ENCODE measurements at places on chromosomes 16 and 17.
A peak's percentile ranks its signal among the peaks of the same experiment; 100 is the strongest.

GRCh38 chr17:57928928-57929327, 26.3 kb downstream of the CUEDC1 start:
- DNase-seq: no peak

DNA sequence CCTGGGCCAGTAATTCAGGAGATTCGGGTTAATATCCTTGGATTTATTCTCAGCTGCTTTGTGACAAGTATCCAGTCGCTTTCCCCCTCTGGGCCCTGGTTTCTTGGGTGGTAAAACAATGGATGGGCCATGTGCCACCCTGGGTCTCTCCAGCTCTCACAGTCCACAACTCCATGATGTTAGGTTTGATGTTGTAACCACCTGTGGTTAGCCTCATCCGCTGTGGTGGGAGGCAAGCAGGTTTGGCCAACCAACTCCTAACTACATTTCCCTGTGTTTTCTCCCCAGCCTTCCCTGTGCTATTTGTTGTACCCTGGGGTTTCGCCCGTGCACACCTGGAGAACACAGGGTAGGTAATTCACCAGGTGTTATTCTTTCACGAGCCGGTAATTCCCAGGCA, 35.1 kb downstream of the GLP2R start:
- no peak for DNase-seq

GRCh38 chr16:86052926-86053325, 154.0 kb downstream of the IRF8 start:
- DNase-seq: no peak

- DNase-seq: no peak
These were observed 336 bp upstream of the BMERB1 start for GRCh38 chr16:15434079-15434424.

GRCh38 chr17:74987909-74988711, 678 bp downstream of the CDR2L start:
- peak; percentile 15 for DNase-seq

DNA sequence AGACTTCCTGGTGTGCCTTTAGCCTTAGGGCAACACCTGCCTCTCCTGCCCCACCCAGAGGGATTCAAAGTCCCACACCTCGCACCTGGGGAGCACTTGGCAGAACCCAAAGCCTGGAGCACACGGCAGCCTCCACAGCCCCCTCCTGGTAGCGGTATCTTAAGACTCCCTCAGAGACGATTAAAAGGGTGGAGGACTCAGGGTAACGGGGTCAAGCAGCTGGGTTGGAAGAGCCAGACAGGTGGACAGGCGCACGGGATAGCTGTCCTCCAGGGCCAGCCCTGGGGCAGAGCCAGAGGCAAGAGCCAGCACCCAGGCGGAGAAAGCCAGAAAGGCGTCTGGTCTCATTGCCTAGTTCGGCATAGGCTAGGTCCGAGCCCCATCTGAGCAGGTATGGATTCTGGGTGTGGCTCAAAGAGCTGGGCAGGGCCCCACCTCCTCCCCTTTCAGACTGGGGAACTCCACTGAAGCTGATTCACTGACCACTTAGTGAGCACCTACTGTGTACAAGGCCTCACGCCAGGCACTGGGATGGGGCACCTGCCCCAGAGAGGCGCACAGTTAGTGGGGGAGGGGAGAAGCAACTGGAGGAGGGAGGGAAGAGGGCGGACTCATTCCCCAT, 55.0 kb upstream of the MEAK7 start:
- DNase-seq: no peak

DNA sequence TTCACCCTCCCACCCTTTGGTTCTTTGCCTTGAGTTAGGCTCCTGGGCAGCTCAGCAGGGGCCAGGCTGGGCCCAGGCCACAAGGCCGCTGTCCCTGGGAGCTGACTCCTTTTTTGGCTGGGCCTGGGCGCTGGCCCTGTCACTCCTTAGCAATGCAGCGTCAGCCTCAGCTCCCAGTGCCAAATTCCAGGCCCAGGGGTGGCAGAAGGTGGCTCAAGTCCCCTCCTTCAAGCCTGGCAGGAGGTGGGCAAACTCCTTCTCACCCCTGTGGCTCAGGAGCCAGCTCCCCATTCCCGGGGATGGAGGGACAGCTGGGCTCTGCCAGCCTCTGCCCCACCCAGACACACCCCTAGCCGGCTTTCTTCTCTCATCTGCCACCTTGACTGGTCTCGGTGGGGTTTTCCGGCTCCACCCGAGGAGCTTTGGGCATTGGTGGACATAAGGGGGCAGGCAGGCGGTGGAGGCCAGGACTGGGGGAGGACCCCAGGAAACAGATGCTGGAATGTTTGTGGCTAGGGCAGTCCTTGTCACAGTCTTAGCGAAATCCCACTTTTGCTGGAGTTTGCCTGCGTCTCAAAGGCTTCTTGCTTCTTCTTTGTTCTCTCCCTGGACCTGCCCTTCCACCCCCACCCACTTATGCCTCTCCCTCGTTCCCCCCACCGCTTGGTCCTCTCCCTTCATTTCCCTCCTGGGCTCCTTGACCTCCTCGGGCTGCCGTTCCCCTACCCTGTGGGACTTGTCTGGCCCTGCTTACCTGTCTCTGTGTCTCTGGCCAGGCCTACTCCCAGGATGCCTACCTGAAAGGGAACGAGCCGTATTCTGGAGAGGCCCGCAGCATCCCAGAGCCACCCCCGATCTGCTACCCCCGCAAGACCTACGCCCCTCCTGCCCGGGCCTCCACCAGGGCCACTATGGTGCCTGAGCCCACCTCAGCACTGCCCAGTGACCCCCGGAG, 37.4 kb downstream of the ARHGAP23 start:
- DNase-seq: peak; percentile 37

- DNase-seq: no peak
These were observed 71.7 kb downstream of the GPRC5B start for GRCh38 chr16:19812986-19813385.

DNA sequence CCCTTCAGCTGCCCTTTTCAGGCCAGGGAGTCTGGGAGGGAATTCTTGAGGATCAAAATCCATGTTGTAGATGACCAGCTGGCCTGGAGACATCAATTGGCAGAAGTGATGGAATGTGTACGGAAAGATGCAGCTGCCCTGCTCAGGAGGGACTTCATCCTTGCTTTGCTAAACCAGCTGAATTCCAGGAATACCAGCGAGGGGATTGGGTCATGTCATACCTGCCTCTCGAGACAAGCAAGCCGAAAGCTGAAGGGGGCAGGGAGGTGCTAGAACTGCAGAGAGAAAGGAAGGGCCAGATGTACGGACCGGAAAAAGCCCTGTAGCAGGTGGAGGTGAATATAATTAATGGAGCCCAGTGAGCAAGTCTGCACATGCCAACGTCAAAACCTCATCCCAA, 25.6 kb upstream of the NTN1 start:
- no peak for DNase-seq

DNA sequence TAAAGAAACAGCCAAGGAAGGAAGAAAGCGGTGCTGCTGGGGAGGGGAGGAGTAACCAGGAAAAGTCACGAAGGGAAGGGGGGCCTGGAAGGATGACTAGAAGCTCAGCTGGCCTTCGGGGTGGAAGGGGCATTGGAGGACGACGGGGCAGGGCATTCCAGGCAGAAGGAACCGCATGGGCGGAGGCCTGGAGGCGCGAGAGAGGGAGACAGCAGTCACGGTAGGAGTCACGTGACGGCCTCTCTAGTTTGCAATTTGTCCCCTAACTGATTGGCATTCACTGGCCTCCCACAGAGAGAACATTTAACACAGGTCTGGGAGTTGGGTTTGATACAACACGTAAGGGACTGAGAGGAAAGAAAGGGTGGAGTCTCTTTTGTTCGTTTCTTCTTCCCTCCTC, 63.9 kb downstream of the RTN4RL1 start:
- no peak for DNase-seq

DNA sequence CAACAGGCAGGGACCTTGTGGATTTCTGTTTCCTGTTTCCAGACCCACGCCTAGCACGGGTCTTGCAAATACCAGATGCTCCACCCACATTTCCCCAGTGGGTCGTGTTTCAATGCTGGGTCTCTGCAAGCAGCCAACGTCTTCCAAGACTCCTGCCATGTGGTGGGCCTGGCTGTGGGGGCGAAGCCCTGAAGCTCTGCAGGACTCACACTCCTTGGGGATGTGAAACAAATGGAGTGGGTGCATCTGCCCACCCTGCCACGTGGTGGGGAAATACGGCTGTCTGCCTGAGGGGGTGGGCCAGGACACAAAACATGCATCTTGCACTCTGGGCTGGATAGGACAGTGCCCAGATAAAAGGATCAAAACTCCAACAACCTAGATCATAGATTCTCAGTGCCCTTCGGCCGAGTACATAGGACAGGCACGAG, 32.6 kb downstream of the FA2H start:
- DNase-seq: no peak

Data from astrocyte of the cerebellum (primary cell).